ENCODE measurements at places on chromosomes 11 and 22. TPM values are rescaled to one million over a fixed set of nuclear protein-coding genes. Genes with fewer than 3 reads are reported as not detected.

GRCh38 chr11:63612181-63612580 is 2.1 kb downstream of the PLAAT3 start:
- DNase-seq, result no peak

MS4A15 gene
- not detected for total RNA-seq

DNA sequence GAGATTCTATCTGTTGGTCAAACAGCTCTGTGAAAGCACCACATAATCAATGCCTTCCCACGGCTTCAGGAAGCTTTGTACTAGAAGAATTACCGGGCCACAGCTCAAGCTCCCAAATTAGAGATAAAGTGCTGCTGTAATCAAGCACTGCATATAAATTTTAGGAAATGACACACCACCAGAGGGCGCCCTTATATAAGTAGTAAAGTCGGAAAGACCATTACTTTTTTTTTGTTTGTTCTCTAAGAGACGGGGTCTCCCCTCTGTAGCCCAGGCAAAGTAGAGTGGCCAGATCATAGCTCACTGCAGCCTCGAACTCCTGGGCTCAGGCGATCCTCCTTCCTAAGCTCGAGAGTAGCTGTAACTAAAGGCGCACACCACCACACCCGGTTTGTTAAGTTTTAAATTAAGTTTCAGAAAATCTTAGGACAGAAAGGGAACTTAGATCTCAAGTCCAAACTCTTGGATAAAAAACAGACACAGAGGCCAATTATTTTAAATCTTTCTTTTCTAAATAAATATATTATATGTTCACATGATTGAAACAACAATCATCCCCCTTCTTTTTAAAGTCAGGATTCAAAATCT is 32.6 kb downstream of the PRCP start:
- no peak for DNase-seq

GRCh38 chr11:12724301-12725054 is 50.3 kb downstream of the TEAD1 start:
- DNase-seq, result no peak

GRCh38 chr11:62588966-62589637 is 2.2 kb downstream of the TUT1 start:
- no peak for DNase-seq

DNA sequence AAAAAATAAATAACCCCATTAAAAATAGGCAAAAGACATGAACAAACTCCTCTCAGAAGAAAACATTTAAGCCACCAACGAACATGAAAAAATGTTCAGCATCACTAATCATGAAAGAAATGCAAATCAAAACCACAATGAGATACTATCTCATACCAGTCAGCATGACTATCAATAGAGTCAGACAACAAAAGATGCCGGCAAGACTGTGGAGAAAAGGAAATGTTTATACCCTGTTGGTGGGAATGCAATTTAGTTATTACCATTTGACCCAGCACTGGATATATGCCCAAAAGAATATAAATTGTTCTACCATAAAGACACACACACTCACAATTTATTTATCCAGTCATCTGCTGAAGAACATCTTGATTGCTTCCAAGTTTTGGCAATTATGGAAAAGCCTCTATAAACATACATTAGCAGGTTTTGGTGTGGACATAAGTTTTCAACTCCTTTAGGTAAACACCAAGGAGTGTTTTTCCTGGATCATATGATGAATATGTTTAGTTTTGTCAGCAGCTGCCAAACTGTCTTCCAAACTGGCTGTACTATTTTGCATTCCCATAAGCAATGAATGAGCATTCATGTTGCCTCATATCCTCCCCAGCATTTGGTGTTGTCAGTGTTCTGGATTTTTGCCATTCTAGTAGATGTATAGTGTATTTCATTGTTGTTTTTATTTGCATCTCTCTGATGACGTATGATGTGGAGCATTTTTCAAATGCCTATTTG is 28.0 kb downstream of the OR8D1 start:
- DNase-seq, result no peak
